Caco-2 (cell line): ENCODE measurements at places on chromosomes 4 and X.

GRCh38 chrX:10015723-10016518 is 48.8 kb downstream of the CLDN34 start:
- peak; percentile 42 for DNase-seq

- no peak for DNase-seq
These were observed 263.4 kb upstream of the PITX2 start for GRCh38 chr4:110886270-110886669.

- DNase-seq, result peak; percentile 51
These were observed 36.8 kb upstream of the RAB40AL start for GRCh38 chrX:102899940-102900916.

DNA sequence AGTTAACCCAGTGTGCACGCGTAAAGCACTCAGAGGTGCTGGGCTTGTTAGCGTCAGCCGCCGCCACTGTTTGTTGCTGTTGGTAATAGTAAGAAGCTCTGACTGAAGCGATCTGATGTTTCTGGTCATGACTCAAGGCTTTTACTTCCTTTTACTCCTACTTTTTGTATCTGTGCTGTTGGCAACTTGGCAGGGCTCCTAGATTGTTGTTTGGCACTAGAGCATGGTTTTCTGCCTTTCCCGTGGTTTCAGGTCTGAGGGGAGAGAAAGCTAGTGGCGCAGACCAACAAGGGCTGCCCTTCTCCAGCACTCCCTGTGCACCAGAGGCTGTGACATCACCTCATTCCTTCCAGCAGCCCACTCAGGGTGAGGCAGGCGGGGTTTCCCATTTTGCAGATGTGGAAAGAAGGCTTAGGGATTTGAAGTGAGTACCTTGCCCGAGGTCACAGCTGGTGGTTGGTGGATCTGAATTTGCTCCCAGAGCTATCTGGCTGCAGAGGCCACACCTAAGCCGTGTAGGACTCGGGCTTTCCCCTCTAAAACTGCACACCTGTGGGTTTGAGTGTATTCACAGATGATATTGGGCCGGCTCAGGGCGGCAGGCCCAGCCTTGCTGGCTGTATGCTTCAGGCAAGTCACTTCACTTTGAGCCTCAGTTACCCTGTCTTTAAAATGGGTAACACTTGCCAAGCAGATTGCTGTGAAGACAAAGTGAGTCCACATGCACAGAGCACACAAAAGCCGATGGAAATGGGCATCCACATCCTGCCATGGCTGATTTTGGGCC is 51.2 kb upstream of the TADA2B start:
- no peak for DNase-seq

- no peak for DNase-seq
These were observed 95.7 kb upstream of the AFAP1 start for GRCh38 chr4:8035371-8035780.

DNA sequence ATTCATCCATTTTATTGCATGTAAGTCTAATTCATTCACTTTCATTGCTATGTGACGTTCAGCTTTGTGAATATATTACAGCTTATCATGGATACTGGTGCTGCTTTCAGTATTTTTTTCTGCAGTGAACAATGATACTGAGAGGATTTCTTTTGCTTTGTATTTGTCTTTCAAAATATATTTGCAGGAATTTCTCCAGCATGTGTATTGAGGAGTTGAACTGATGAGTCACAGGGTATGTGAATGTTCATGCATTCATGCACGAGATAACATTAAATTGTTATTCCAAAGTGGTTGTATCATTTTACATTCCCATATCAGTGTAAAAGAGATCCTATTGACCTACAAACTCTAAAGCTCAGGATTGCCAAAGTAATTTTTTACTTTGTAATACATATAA is 283.8 kb upstream of the ARSJ start:
- no peak for DNase-seq

DNA sequence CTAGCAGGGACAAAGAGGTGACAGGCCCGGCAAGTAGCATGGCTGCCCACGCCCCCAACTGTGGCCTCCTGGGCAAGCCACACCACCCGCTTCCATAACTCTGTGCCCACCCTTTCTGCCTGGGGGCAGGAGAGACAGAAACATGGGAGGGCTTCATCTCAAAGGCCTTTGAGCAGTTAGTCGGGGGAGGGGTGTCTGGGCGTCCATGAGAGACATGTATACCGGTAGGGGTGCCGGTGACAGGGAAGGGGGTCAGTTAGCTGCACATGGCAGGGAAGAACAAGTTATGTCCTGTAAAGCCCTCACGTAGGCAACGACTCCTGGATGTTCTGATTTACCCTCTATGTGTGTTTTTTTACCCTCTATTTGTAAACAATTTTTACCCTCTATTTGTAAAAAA is 9.3 kb downstream of the PDZD4 start:
- no peak for DNase-seq

GRCh38 chr4:160877087-160877790 is 1286.6 kb downstream of the FSTL5 start:
- no peak for DNase-seq

DNA sequence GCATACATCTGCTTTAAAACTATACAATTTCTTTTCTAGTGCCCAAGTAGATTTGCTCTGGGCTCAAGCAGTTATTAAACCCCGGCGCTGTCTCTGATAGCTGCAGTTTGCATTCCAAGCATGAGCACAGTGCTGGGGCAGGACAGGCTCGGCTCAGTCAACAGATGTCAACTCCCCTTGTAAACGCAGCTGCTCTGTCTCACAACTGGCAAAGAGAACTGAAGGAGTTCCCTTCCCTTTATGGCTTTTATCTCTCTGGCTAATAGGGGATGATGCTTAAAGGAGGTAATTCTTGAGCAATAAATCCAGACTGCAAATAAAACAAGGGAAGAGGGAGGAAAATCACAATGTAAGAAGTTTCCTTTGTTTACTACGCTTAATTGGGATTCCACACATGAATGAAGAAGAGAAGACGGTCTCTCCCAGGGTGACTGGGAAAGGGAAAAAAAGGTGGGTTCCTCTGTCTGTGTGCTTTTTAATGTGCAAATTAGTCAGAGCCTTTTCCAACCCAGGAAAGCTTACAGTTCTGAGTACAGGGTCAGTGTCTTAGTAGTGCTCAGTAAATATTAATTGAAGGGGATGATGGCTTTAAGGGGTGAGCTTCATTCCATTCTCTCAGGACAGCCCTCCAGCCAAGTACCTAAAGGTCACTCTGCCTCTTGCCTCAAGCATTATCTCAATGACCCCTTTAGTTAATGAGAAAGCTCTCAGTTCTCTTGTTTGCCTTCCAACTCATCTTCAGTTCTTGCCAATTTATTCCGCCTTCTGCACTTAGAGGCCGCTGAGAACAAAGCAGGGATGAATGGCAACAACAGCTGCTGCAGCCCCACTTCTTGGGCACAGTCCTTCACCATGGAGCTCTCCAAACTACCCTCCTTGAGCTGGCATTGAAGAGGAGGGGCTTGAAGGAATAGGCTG is 155.7 kb upstream of the JADE1 start:
- DNase-seq, result peak; percentile 93

- no peak for DNase-seq
These were observed 262.1 kb upstream of the STS start for GRCh38 chrX:6885396-6885795.

- peak; percentile 10 for DNase-seq
These were observed 142.0 kb upstream of the NUDT6 start for GRCh38 chr4:123064390-123064789.

DNA sequence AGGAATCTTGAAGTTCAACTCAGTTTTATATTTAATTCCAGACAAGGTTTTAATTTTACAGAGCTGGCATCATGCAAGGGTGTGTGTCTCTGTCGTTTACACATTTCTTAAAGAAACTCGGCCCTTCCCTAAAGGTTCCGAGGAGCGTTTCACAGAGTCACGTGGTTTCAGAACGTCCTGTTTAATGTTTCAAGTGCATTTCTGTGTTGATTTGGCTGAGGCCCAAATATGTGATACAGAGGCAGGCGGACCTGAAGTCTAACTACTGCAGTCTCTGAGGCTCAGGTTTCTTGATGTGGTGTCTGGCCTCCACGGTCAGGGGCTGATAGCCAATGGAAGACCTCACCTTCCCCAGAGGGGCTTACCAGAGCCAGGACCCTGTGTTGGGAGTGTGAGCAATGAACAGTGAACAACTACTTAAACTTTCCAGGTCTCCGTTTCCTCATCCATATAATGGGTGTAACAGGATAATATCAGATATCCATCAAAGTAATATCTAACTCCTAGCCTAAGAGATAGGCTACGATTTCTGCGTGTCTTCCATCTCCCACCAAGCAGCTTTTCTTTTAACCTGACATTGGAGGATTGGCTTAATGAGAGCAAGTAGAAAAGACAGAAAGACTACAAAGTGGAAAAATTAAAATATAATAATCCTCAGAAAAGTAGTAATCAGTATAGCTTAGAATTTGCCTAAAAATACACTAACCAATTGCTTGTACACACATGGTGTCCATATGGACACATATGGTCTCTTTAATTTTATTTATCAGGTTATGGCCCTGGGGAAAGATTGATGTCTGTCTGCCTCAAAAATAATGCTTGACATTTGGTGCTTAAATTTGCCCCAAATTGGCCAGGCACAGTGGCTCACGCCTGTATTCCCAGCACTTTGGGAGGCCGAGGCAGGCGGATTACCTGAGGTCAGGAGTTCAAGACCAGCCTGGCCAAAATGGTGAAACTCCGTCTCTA is 50.0 kb upstream of the TRIM2 start:
- DNase-seq, result no peak

GRCh38 chrX:20995829-20996228 is 378.4 kb upstream of the CNKSR2 start:
- DNase-seq, result no peak

GRCh38 chr4:82517043-82517442 is 44.7 kb downstream of the TMEM150C start:
- no peak for DNase-seq

GRCh38 chr4:107792711-107793110 is 32.0 kb upstream of the SGMS2 start:
- no peak for DNase-seq

- peak; percentile 2 for DNase-seq
These were observed 30.3 kb downstream of the SLC10A6 start for GRCh38 chr4:86818841-86819240.

DNA sequence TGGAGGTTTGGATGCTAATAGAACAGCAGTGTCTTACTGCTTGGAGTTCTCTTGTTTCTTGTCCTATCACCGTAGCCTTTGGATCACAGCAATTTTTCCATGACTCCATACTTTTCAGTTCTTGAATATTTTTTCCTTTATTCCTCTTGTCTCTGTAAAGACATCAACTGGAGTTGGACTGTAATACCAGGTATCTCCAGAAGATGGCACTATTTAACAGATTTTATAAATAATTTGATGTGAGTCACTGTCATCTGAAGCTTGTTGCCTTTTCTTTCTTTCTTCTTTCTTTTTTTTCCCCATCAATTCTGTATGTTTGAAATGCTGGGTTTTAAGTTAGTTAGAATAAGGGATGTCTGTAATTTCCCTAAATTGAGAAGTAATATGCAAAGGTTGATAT is 24.1 kb downstream of the HPRT1 start:
- DNase-seq, result no peak

GRCh38 chr4:172202480-172203076 is 389.4 kb downstream of the GALNTL6 start:
- DNase-seq, result peak; percentile 22

DNA sequence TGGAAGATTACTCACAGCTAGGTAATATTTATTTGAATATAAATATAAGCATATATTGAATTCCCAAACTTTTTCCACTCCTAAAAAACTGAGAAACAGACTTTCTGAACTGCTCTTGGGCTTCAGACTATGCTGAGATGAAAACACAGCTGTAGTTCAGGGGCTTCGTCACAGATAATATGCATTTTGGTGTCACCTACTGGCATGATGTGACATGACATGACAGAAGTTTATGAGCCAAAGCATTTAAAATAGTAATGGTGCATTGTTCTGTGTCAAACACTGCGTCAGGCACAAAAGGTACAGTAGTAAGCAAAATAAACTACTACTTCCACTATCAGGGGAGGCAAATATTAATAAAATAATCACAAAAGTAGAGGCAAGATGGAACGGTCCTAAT is 171.3 kb downstream of the BTC start:
- DNase-seq, result peak; percentile 52

GRCh38 chrX:131729295-131729694 is 185.4 kb downstream of the OR13H1 start:
- DNase-seq, result no peak

DNA sequence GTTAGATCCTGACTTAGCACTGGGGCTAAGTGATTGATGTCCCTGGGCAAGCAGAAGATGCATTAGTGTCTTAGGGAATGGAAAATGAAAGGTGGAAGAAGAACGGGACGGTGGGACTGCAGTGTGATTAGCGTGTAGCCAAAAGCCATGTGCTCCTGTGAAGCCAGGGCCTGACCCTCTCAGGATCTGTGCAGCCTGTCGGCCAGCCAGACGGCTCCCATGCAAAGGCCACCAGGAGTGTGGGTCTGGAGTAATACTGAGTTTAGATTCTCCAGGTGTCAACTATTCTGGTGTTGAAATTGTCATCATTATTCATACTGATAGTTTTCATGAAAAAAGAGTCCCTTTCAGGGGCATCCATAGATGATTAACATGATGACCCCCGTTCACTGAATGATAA is 32.0 kb downstream of the REELD1 start:
- DNase-seq, result no peak

DNA sequence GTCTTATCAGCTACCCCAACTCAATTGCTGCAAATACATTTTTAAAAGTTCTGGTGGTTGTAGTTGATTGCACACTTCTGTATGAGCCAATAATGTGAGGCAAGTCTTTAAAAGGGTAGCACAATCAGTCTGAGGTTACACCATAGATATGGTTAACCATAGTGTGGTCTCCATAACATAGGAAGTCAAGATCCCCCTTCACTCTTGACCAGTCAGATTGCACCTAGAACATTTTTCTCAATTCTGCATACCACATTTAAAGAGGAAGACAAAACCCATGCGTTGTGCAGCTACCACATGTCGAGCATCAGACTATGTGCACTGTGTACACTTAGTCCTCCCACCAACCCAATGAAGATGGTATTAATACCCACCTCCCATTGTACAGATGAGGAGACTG is 26.5 kb upstream of the CYBB start:
- no peak for DNase-seq
